CD4-positive, alpha-beta T cell treated with Interleukin-17A for 4 hours (primary cell): ENCODE measurements at places on chromosomes 13 and 19.
A peak's percentile ranks its signal among the peaks of the same experiment; 100 is the strongest.

GRCh38 chr13:76976490-76976889, 15.4 kb upstream of the CLN5 start:
- DNase-seq = no peak

DNA sequence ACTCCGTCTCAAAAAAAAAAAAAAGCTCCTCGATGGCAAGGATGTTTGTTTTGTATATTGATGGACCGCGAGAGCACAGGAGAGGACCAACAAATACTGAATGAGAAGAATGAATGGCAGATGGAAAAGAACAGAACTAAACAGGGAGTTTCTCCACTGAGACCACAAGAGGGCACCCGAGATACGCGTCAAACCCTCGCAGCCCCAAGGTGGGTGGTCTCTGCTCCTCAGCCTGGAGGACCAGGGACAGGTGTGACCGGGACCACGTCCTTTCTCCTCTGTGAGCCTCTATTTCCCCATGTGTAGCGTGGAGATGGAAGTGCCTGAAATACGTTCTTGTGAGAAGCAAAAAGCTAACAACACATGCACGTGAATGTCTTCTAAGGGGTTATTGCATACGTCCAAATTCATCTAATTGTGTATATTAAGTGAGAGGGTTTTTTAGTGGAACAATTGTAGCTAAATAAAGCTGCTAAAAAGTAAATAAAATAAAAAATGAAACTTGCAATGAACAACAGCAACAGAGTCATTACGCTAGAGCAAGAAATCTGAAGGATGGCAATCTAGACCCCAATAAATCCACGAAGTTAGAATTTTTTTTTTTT, 8.3 kb upstream of the CDC42EP5 start:
- peak; percentile 55 for DNase-seq

- no peak for DNase-seq
Measured at GRCh38 chr19:42152910-42153671, 20.8 kb upstream of the POU2F2 start.

DNA sequence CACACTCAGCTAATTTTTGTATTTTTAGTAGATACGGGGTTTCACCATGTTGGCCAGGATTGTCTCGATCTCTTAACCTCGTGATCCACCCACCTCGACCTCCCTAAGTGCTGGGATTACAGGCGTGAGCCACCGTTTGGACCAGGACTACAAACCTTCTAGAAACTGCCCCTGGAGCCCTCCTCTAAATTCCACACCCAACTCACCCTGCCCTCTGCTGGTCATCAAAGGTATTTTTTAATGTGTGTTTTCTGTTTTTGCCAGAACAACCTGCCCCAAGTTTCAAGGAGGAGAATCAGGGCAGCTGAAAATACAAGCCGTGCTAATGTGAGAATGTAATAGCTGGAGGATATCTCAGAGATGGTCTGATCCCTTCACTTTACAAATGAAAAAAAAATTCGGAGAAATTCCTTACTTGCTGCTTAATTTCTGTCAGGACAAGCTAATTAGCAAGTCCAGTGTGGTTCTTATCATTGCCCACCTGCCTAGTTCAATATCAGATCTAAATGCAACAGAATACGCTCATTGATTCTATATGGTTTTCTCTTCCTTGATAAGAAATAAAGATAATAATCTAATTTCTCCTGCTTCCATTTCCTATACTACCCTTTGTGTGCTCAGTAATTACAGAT, 4.1 kb downstream of the ATP8A2 start:
- peak; percentile 33 for DNase-seq

DNA sequence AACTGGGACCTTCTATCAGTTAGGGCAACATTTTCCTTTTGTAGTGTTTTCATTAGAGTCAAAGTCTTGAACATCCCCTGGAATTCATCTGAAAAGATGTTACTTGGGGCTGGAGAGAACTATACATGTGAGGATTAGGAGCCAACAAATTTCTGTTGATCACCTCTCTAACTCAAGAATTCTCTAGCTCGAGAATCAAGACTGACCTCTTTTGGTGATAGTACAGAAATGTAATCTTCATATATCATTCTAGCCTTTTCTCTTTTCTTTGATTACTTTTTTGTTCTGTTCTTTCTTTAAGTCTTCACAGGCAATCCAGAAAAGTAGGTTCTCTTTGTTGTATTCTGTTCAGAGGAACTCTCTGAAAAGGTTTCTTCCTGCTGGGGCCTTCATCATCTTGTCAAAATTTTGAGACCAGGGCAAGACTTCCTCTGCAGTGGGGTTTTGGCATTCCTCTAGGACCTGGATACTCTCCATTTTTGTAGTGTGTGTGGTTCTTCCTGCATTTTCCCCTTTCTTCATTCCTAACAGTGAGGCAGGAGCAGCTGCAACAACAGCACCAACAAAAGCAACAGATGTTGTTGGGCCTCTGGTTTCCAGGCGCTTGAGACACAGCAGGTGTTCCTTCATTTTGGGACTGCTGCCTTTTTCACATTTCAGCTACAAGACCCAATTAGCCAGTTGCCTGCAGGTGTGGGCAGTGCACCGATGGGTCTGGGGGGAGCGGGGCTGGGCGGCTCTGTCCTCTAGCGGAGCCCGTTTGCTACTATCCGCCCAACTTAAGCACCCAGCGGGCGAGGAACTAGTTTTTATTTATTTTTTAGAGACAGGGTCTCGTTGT, 26.2 kb downstream of the ELF1 start:
- DNase-seq = no peak

- DNase-seq = no peak
Measured at GRCh38 chr19:14544977-14545715, 15.8 kb downstream of the TECR start.

DNA sequence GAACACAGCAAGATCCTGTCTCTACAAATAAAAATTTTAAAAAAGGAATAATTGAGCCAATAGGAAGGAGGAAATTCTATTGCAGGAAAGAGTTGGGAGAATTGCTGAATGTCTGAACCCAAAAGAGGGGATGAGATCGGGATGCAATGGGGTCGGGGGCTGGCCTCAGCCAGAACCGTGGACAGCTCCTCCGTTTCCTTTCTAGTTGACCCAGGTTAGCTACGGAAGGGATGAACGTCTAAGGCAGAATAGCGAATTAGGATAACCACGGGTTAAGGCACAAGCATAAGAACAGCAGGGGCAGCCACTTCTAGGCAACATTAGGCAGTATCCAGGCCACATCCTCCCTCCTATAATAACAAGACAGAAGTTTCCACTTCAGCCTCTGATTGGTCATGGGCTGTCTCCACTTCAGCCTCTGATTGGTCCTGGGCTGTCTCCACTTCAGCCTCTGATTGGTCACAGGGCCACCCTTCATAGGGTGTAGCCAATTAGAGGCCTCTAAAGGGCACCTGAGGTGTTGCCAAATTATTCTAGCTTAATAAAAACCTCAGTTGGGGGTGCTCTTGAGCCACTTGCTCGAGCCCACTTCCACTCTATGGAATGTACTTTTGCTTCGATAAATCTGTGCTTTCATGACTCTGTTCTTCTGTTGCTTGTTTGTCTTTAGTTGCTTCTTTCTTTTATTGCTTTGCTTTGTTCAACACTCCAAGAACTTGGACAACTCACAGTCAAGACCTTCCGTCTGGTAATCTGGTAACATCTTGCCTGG, 24.9 kb upstream of the TPM4 start:
- peak; percentile 43 for DNase-seq

DNA sequence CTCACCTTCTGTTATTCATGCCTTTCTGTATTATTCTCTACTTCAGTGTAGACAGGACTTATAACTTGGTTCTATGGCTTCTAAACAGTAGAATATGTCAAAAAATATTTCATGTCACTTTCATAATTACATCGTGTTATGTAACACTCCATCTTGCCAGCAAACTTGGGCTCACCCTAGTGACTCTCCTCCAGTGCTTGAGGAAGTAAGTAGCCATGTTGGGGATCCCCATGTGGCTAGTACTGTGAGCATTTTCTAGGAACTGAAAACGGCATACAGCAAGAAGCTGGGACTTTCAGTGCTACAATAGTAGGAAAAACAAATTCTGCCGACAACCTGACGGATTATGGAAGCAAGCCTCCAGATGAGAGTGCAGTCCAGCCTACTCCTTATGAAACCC, 495.6 kb downstream of the SLITRK6 start:
- no peak for DNase-seq

DNA sequence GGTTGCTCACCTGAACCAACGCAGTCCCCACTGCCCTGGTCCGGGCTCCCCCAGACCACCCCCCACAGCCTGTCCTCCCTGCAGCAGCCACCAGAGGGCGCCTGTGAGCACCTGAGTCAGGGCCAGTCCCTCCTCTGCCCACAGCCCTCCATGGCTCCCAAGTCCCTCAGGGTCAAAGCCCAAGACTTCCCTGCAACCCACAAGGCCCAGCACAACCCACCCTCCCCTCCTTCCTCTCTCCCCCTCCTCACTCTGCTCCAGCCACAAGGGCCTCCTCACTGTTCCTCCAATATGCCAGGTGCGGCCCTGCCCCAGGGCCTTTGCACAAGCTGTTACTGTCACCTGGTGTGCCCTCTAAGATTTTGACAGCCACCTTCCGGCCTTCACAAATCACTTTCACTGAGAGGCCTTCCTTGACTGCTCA, 10.9 kb downstream of the GNA15 start:
- peak; percentile 78 for DNase-seq

GRCh38 chr13:81487151-81487550, 1146.2 kb upstream of the SPRY2 start:
- DNase-seq = no peak

GRCh38 chr19:30070198-30070967, 128.3 kb downstream of the URI1 start:
- no peak for DNase-seq

- no peak for DNase-seq
Measured at GRCh38 chr13:99666146-99666805, 165.0 kb downstream of the TM9SF2 start.

GRCh38 chr19:13054626-13055212, 47.9 kb downstream of the LYL1 start:
- DNase-seq = no peak

DNA sequence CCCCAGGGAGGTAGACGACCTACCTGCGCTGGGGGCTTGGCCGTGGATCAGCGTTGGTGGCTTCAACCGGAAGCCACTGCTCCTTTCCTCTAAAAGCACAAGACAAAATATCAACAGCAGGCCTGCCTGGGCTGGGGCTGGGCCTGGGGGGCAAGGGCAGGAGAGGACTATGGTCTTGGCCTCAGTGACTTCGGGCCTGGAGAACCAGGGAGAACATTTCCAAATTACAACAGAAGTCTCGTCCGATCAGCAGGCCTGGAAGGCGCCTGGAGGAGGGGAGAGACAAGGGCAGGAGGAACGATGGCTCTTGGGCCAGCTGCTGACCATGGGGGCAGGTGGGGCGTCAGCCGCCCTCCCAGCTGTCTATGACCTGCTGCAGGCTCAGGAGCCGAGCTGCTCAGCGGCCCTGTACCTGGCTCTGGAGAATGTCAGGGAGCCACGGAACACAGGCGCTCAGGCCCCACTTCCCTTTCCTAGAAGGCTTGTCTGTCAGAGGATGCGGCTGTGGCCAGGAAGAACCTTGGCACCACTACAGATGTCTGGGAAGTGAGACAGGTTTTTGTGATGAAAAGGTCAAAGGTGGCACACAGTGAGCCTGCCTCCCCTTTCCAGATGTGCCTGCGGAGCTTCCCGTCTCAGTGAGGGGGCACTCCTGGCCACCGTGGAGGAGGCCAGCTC, 19.5 kb downstream of the CAPS start:
- DNase-seq = no peak

DNA sequence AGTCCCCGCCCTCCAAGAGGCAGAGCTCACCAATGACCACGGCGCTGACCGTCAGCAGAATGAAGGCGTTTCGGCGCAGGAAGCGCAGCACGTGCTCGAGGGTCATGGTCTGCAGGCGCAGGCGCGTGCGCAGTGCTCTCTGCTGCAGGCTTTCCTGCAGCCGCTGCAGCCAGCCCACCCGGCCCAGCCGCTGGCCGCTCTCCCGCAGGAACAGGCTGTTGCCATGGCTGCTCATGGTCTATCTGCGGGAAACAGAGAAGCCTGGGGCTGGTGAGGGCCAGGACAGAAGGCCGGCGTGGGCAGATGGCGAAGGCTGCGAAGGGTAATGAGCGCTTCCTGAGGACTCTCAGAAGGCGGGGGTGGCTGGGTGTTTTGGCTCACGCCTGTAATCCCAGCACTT, 7.0 kb downstream of the SLC1A6 start:
- no peak for DNase-seq

DNA sequence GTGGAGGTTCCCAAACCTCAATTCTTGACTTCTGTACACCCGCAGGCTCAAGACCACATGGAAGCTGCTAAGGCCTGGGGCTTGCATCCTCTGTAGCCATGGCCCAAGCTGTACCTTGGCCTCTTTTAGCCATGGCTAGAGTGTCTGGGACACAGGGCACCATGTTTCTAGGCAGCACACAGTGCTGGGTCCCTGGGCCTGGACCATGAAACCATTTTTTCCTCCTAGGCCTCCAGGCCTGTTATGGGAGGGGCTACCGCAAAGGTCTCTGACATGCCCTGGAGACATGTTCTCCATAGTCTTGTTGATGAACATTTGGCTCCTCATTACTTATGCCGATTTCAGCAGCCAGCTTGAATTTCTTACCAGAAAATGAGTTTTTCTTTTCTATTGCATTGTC, 701.4 kb downstream of the FGF9 start:
- DNase-seq = no peak

DNA sequence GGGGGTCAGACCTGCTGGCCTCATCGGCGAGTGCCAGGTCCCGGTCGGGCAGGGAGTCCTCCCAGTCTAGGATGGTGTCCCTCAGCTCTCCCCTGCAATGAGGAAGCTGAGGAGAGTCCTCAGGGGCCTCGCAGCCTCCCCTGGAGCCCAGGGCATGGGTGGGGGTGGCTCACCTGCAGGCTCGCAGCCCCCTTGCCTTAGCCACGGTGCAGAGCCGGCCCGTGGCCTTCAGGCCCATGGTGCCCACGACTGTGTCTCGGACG, 6.8 kb downstream of the SIRT6 start:
- DNase-seq = no peak

GRCh38 chr13:64725492-64725891, 2504.6 kb downstream of the PCDH9 start:
- no peak for DNase-seq

DNA sequence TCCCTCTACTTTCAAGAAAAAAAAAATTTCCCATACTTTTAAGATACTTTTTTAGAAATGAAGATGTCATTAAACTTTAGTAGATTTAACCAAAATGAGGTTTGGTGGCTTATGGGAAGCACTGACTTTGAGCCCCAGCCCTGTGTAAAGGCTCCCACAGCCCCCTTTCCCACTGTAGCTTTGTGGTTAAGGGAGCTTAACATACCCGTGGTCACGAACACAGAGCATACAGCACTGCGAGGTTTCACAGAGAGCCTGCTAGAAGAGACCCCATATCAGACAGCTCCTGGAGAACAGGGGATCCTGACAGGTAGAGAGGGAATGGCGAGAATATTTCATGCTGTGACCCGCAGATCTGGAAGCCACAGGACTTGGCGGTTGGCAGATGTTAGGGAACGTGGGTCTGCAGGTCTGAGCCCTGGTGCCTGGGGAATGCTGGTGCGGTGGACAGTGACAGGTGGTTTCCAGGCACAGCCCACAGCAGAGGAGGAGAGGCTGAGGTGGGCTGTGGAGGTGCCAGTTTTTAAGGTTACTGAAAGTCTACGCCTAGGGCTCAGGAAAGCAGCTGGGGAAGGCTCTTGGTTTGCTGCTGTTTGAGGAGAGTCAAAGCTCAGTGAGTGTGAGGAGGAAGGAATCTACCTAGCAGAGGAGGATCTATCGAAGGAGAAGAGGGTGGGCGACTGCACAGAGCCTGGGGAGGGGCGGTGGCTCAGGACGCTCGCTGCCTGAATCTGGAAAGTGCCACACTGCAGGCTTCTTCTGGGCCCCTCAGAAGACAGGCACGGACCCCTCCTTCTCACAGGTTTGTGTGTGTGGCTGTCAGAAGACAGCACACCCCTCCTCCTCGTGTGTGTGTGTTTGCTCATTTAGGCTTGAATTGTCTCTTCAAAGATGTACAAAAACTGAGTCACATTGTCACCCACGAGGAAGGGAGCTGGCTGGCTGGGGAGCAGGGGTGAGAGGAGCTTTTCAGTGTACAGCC, 49.9 kb downstream of the SLC7A9 start:
- no peak for DNase-seq
